ENCODE measurements at places on chromosomes 7 and 10.

DNA sequence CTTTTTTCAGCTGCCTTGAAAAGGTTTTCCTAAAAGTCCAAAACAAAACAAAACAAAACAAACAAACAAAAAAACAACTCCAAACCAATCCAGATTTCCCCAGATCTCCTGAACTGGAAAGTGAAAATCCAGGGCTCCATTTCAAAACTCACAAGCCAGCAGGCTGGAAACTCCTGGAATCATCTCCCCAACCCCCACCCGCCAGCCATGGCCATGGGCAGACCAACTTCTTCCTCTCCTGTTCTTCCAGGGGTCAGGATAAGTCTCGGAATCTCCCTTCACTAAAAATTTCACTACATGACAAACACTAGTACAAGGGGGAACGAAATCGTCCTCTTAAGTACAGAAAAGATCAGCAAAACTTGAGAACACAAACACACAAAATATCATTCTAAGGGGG, 40.4 kb downstream of the GNA12 start:
- no peak for DNase-seq

DNA sequence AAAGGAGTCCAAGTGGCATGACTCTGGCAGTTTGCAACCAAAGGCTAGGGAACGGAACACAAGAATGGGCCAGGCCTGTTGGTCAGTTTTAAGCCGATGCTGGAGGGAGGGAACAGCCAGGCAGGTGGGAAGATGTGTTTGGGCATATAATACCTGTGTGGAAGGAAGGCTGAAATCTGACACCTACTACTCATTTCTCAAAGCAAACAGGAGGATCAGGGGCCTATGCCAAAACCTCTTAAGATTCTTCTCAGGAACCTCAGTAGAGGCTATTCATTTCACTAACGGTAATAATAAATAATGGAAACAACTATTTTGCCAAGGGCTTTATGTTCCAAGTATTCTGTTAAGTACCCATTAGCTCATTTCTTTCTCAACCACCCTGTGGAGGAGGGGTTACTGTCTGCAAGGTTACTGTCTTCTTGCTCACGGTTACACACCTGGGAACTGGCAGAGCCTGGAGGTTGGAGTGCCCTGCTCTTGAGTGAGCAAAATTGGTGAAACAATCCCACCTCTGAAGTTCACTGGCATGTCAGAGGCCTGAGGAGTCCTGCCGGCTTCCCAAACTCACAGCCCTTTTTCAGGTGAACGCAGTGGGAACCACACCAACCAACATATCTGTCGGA, 35.5 kb downstream of the GOT1 start:
- no peak for DNase-seq

- no peak for DNase-seq
These were observed 639 bp downstream of the DYDC2 start for GRCh38 chr10:80356989-80357850.

GRCh38 chr7:140230861-140231770, 54.3 kb upstream of the KDM7A start:
- no peak for DNase-seq

DNA sequence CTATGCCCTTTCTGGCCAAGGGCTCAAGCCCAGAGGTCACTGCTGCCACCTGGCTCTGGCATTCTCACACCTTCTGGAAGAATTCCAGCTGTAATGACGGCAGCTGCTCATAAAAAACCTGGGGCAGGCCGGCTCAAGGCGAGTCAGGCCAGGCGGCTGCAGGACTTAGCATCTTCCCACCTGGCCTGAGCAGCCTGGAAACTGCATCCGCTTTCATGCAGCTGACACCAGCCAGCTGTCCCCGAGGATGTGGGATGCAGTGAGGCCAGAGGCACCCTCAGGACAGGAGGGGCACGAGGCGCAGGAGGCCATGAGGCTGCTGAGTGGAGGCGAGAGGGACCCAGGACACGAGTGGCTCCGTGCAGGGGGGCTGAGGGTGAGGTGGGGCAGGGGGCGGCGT, 47.5 kb upstream of the ADGRA1 start:
- no peak for DNase-seq

DNA sequence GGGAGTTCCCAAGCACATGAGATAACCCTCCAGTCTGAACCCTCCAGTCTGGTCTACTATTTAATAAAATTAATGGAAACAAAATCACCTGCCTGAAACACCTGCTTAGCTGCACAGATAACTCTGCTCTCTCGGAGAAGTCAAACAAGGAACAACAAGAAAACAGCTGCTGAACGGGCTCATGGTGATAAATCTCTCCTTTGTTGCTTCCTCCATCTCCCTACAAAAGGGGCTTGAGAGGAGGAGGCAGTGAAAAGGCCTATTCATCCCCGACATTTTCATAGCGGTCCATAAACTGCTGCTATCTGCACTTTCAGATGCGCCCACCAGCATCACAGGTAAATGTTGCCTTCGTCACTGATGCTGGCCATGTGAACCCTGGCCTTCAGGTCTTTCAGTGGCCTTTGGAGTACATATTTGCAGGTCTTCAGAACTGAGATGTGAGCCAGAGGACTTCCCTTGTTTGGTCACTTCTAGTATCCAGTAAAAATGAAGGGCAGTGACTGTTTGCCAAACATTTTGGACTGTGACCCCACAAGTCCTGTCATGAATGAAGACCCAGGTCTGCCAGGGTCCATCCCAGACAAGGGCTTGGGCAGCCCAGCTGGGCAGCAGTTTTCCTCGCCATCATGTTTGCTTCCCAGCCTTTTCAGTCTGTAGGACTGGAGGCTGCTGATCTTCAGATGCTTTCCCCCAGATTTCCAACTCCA, 15.9 kb downstream of the FKBP6 start:
- no peak for DNase-seq

DNA sequence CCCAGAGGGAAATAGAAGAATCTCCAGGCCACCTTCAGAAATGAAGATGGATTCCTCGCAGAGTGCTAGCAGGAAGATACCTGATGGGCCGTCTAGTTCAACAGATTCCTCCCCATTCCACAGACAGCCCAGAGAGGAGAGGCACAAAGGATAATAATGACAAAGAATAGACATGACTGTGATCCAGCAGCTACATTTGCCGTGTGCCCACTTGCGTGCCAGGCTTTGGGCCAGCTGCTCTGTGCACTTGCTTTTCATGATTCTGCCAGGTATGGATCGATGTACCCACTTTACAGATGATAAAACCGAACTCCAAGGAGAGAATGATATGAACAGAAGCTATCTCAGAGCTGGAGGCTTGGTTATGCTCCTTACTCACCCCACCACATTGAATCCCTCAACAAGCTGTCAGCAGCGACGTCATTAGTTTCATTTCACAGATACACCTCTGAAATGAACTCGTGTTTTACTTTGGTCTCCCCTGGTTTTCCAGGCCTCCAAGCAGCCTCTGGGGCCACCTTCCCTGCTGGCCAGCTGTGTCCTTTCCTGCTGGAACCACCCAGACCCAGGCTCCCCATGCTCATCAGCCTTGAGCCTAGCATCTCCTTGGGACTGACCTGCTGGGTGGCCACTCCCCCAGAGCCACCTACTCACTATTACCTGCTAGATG, 11.9 kb upstream of the WDFY4 start:
- no peak for DNase-seq

- no peak for DNase-seq
These were observed 895 bp upstream of the ZNF804B start for GRCh38 chr7:88758381-88759229.

GRCh38 chr10:43817368-43817767, 168.7 kb upstream of the ZNF32 start:
- no peak for DNase-seq

DNA sequence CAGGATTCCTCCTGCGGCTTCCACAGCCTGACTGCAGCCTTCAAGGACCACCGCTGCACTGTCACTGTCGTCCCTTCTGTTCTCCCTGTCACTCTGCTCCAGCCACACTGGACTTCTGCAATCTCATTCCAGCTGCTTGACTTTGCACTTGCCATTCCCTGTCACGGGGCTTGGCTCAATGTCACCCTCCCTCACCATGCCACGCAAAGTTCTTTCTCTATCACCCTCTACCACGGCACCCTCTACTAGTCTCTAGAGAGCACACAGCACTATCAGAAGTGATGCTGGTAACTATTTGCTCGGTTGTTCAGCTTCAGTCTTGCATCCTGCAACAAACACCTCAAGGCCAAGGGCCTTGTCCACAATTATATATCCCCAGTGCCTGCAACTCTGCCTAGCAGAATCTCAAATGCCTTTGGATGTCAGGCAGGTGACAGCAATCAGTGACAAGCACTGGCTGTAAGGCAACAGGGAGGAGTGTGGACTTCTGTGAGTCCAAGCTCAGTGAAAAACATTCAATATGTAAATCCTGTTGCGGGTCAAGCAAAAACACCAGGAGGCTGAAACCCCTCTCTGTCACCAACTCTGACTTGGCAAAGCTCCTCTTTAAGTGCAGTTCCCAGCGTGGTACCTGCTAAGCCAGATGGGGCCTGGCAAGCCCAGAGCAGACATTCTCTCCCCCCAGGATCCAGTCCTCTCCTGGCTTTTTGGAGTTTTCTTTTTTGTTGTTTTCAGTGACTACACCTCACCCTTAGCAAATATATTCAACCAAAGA, 259.9 kb downstream of the FGFR2 start:
- no peak for DNase-seq

GRCh38 chr10:114908896-114909295, 29.1 kb upstream of the TRUB1 start:
- no peak for DNase-seq

DNA sequence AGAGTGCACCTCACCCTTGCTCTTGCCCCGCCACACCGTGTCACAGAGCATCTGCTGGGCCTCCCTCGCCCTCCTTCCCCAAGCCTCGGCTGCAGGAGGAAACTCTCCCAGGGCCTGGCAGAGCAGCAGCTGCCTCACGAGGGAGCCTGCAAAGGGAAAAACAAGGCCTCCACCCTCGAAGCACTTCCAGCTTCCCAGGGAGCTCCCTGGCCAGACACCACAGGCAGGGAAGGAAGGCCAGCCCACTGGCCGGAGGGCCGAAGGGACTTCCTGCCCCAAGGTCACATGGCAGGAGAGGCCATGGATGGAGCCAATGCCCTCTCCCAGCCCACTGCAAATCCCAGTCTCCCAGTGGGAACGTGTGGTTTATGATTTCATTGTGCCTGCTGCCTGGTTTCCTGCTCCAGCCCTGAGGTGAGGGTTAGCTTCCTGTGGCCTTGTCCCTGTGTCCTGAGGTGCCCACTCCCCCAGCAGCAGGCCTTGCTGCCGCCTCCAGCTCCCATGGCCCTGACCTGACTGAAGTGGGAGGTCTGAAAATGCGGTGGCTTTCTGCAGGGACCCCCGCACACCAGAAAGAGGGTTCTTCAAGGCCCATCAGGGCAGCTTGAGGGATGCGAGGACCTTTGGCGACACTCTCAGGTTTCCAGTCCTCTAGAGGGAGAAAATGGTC, 100.5 kb upstream of the PPIF start:
- no peak for DNase-seq

- no peak for DNase-seq
These were observed 384.2 kb downstream of the SUGCT start for GRCh38 chr7:40519009-40519408.

GRCh38 chr10:119279441-119279840, 72.1 kb downstream of the GRK5 start:
- no peak for DNase-seq

GRCh38 chr10:126561921-126562680, 108.4 kb downstream of the C10orf90 start:
- DNase-seq: no peak

GRCh38 chr7:18626717-18627116, 131.2 kb downstream of the HDAC9 start:
- no peak for DNase-seq

- DNase-seq: peak; percentile 66
These were observed 95.8 kb upstream of the AGBL3 start for GRCh38 chr7:134890246-134891240.

- peak; percentile 96 for DNase-seq
These were observed 218.1 kb downstream of the WDR11 start for GRCh38 chr10:121069061-121069850.

DNA sequence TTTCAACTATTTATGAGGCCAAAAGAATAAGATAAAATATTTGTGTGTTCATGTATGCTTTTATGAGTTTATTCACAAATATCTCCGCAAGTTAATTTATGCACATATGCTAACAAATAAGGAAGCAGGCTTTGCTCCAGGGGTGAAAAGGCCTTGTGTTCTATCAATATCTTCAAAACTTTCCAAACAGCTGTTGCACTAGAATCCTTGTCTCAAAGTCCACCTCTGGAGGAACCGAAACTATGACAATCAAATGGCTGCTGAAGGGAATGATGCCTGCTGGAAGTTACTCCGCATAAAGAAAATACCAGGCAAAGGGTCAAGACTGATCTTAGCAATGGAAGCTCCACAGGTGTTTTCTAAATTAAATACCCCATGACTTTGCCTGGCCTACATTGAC, 145.0 kb upstream of the GHITM start:
- DNase-seq: no peak

DNA sequence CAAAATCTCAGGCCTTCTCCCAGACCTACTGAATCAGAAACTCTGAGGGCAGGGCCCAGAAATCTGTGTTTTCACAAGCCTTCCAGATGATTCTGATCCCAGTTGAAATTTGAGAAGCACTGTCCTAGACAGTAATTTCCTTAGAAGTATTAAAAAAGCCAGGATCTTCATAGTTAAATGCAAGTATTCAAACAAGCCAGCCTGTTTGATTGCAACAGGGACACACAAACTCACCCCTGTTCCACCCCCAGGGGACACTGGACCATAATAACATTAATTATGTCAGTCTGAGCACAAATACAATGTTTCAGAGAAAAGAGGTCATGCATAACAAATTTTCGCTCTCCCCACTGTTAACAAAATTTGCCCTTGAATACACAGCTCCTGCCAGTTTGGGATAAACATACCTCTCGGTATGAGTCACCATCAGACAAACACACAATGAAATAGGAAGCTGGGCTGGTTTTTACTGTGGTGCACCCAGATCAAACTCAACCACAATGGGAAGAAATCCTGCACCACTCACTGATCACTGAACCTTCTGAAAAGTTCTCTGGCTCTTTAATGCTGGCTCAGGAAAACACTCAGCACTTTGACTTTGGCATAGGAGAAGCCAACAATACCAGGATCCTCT, 34.3 kb downstream of the ABLIM1 start:
- no peak for DNase-seq

DNA sequence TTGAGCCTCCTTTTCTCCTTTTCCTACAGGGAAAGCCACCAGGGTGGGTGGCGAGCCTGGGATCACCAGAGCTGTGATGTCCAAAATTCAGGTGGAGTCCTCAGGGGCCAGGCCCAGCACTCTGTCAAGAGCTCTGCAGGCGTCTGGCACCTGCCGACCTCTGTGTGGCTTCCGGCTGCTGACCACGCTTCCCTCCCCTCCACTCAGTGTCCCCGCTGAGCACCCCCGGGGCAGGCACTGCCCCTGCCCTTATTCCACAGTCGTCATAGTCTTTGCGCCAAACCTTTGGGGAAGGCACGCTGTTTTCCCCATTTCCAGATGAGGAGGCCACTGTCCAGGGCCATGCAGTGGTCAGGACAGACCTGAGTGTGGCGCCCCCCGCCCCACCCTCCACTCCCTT, 7.5 kb downstream of the MTG1 start:
- DNase-seq: no peak

DNA sequence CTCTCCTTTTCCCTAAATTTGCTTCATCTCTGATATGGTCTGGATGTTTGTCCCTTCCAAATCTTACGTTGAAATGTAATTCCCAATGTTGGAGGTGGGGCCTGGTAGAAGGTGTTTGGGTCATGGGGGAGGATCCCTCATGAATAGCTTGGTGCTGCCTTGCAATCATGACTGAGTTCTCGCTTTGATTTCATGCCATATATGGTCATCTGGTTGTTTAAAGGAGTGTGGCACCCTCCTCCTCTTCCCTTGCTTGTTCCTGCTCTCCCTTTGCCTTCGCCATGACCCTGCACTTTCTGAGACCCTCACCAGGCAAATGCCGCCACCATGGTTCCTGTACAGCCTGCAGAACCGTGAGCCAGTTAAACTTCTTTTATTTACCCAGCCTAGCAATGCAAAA, 14.5 kb downstream of the NOBOX start:
- no peak for DNase-seq
